ENCODE measurements at places on chromosomes 13 and 19.

GRCh38 chr19:33426621-33427361, 53.3 kb downstream of the CEBPG start:
- DNase-seq: no peak

DNA sequence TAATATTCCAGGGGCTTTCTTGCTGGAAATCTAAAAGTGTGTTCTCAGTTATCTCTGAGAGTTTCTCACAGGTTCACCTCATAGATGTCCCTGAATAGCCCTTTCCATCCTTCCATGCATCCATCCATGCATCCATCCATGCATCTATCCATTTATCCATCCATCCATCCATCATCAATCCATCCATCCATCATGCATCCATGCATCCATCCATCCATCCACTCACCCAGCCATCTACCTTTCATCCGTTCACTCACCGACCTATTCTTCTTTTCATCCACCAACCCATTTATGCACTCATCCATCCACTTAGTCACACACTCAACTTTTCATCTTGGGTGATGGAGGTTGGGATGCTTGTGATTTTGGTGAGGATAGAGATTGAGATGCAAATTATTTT, 7.4 kb upstream of the ADGRE3 start:
- DNase-seq: no peak

- no peak for DNase-seq
Measured at GRCh38 chr13:35876601-35877000, 254.6 kb downstream of the DCLK1 start.

- no peak for DNase-seq
Measured at GRCh38 chr19:5032101-5032967, 63.4 kb downstream of the KDM4B start.

- no peak for DNase-seq
Measured at GRCh38 chr13:60009300-60010253, 154.2 kb downstream of the DIAPH3 start.

DNA sequence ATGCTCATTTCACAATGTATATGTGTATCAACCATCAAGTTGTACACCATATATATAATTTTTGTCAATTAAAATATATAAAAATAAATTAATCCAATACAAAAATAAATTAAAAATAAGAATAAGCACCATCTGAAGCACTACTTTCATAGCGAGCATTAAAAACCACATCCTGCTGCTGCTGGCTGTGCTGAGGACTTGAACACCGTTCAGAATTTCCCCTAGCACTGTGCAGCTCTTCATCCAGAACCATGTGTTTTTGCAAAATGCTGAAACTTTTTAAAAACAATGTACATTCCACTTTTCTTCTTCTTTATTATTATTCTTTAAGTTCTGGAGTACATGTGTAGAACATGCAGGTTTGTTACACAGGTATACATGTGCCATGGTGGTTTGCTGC, 40.0 kb upstream of the FOXO1 start:
- DNase-seq: no peak

DNA sequence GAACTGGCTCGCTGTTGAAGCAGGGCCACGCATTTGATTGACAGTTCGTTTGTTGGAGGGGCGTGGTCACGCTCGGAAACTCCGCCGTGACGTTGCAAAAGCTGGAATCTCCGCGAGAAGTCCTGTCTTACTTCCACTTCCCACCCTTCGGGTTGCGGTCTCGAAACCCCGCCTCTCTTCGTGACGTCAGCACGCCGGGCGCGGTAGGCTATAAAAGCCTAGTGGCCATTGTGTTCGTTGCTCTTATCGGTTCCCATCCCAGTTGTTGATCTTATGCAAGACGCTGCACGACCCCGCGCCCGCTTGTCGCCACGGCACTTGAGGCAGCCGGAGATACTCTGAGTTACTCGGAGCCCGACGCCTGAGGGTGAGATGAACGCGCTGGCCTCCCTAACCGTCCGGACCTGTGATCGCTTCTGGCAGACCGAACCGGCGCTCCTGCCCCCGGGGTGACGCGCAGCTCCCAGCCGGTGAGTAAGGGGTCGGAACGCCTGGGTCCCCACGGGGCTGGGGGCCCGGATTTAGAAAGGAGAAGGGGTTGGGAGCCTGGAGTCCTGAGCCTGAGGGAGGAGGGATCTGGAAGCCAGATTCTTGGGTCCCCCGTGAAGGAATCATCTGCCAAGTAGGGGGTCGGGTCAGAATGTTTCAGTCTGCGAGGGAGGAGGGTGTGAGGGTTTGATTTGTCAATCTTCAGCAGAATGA, at the start of gene PPP1R15A:
Gene PPP1R15A, plus strand, starts transcription at position 240 of the 702 bp plus-strand sequence. CDS start 813 bp downstream, outside the sequence.
- DNase-seq: peak; percentile 99

DNA sequence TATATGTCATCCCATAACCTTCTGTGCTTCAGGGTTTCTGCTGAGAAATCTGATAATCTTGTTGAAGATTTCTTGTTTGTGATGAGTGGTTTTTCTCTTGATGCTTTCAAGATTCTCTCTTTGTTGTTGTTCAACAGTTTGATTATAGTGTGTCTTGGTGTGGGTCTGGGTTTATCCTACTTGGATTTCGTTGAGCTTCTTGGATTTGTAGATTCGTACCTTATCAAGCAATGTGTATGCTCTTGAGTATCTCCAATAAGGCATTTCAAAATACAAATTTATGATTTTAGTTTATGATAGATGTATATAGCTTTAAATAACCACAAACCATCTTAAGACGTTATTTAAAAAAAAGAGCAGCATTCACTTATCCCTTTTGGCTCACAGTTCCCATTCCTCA, 57.5 kb downstream of the URI1 start:
- DNase-seq: no peak

DNA sequence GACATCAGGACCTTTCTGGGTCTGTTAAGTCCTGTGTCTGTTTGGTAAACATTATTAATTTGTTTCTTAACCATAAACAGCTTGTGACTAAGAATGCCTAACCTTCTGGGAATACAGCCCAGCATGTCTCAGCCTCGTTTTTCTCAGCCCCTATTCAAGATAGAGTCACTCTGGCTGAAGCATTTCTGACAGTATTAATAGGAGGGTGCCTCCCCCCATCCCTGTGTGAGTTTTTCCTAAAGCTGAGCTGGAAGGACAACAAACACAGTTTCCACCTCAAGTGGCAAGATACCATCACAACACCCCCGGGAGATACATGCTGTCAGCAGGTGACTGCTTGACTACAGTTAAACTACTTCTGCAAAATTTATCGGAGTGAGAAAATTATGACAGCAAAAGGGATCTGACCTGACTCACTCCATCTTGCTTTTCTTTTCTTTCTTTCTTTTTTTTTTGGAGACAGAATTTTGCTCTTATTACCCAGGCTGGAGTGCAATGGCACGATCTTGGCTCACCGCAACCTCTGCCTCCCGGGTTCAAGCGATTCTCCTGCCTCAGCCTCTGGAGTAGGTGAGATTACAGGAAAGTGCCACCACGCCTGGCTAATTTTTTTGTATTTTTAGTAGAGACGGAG, 59.3 kb upstream of the ABCC4 start:
- no peak for DNase-seq

- DNase-seq: peak; percentile 74
Measured at GRCh38 chr19:45569619-45570421, 14.8 kb downstream of the OPA3 start.

DNA sequence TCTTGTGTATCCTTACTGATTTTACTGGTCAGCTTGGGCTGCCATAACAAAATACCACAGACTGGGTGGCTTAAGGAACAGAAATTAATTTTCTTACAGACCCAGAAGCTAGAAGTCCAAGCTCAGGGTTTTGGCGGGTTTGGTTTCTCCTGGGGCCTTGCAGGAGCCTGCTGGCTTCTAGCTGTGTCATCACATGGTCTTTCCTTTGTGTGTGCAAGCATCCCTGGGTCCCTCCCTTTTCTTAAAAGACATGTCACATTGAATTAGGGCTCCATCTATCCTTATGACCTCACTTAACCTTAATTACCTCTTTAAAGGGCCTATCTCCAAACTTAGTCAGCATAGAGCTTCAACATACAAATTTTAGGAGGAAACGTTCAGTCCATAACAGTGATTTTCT, 23.4 kb downstream of the UBAC2 start:
- DNase-seq: no peak

GRCh38 chr13:30156826-30157615, 150.3 kb downstream of the KATNAL1 start:
- no peak for DNase-seq

GRCh38 chr19:38734426-38735256, 9.6 kb downstream of the CAPN12 start:
- DNase-seq: peak; percentile 32

- DNase-seq: no peak
Measured at GRCh38 chr13:99900960-99901359, 70.6 kb downstream of the ZIC5 start.

DNA sequence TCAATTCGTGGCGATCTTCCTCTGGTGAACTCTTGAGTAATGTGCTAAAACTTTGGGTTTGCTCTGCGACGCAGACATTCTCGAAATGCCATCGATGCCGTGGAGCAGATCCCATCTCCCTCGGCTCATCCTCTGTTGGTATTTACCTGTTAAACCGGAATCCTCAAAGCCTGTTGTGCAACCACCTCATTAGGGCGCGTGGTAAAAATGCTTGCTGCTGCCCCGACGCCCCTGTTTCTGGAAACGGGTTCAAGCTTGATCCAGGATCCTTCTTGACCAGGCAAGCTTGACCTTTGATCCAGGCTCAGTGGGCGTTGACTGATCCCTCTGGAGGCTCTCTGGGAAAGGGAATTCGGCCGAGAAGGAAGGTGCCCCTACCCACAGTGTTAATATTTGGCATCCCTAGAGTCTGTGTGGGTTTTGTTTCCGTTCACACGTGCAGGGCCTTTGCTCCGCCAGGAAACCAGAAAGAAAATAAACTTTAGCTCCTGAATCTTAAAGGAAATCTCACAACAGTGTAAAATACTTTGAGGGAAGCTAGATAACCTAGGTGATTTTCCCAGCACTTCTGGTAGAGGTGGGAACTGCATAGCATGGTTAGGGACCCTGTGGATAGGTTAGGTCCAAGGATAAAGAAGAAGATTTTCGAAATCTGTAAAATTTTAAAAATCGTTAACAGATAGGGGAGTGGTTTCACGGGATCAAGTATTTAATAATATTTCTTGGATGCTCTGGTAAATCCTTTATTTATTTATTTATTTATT, 1.1 kb downstream of the LSM14A start:
- no peak for DNase-seq

DNA sequence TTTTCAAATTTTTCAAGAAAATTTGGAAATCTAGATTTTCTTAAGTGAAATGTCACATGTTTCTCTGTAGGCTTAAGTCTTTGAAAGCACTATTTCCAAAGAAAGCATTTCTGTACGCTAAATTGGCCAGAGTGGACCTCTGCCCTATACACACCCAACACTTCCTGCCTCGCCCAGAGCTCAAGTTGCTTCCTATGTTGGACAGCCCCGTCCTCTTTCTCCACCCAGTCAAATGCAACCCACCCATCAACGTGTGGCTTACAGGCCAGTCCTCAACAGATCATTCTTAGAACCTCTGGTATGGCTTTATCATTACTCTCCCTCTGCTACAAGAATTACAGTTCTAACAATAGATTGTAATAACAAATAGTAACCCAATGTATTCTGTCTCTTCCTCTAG, 24.2 kb downstream of the KLF12 start:
- no peak for DNase-seq

DNA sequence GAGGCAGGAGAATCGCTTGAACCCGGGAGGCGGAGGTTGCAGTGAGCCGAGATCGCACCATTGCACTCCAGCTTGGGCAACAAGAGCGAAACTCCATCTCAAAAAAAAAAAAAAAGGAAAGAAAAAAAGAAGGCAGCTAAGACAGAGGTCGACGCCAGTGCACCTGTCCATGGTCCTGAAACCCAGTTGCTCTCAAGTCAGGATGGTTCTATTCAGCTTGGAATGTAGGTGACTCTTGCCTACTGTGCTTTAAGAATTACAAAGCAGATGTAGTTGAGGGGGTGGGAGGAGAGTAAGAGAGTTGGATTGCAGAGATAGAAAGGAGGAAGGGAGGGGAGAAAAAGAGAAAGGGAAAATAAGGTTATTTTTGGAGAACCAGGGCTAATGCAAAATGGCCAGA, 18.7 kb downstream of the CACNG7 start:
- DNase-seq: peak; percentile 35

GRCh38 chr13:91312324-91312723, 35.2 kb upstream of the MIR17HG start:
- no peak for DNase-seq

GRCh38 chr13:57063007-57063406, 77.7 kb upstream of the PRR20A start:
- no peak for DNase-seq

DNA sequence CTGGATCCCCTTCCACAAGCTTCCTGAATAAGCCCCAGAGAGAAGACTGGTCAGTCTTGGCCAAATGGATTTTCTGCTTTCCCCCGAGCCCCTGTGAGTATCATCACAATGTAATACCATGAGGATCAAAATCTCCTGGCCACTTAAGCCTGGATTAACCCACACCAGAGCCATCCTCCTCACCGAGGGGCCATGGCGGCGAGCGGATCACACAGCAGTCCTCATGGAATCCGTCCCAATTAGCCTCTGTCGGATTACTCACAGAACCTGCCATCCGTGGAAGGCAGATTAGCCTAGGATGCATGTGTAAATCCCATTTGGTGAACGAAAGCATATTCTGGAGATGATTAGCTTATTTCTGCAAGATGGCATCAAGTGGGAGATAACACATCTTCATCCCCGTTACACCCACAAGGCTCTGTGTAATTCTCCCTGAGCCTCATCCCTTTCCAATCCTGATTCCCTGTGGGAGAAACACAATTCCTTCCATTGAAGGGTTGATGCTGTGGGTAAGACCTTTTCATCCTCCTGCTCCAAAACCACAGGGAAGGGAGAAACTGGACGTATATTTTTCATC, 42.5 kb downstream of the GNG7 start:
- no peak for DNase-seq

DNA sequence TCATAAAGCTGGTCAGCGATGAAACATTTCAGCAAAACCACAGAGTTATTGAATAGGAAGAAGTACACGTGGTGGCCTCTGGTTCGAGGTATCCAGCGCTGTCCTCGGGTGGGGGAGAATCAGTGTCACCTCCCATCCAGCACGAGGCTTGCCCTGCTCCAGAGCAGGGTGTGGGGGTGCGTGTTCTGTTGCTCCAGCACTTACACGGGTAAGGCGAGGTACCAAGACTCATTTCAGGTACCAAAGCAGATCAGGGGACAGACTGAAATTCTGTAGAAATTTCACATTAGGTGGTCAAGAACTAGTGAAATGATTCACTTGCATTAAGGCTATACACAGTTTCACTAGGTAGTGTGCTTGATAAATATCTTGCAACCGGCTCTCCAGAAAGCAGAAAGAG, 164.2 kb upstream of the SOX1 start:
- DNase-seq: no peak

DNA sequence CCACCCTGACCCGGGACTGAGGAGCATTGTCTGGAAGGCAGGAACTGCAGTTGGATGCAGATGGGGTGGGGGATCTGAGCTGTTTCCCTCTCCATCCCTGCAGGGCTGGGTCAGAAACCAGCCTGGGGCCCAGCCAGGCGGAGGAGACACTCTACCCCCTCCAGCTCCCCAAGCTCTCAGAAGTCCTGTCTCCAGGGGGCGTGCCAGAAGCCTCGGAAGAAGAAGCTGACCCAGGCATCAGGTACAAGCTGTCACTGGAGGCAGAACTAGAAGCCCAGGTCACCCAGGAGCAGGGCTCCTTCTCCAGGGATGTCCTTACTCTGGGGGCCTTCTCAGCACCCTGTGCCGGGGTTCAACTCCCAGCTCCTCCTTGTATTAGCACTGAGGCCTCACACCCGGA, 15.5 kb downstream of the SIX5 start:
- DNase-seq: no peak

- DNase-seq: no peak
Measured at GRCh38 chr13:65342541-65343337, 1887.4 kb downstream of the PCDH9 start.

GRCh38 chr13:111623743-111624505, 303.5 kb downstream of the TEX29 start:
- no peak for DNase-seq
